ENCODE measurements at places on chromosomes 16 and 17.

- DNase-seq: no peak
Observed at GRCh38 chr16:76195056-76195455, 82.1 kb upstream of the CNTNAP4 start.

GRCh38 chr16:84574191-84574590 lies 43.7 kb downstream of the COTL1 start:
- no peak for DNase-seq

DNA sequence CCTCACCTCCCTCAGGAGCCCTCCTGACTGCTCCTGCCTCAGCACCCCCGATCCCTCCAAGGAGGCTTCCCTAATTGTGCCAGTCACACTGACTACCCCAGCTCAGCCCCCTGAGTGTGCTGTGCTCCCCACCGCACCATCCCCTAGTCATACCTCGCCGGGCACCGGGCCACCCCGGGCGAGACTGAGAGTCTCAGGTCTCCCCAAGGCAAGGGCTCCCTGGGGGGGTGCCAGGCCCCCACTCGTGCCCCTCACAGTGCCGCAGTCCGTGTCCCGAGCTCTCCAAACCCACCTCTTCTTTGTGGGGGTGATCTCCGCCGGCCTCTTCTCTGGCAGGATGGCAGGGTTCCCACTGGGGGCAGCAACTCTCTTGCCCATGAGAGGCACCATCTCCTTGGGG lies 3.2 kb downstream of the TRPV3 start:
- no peak for DNase-seq

DNA sequence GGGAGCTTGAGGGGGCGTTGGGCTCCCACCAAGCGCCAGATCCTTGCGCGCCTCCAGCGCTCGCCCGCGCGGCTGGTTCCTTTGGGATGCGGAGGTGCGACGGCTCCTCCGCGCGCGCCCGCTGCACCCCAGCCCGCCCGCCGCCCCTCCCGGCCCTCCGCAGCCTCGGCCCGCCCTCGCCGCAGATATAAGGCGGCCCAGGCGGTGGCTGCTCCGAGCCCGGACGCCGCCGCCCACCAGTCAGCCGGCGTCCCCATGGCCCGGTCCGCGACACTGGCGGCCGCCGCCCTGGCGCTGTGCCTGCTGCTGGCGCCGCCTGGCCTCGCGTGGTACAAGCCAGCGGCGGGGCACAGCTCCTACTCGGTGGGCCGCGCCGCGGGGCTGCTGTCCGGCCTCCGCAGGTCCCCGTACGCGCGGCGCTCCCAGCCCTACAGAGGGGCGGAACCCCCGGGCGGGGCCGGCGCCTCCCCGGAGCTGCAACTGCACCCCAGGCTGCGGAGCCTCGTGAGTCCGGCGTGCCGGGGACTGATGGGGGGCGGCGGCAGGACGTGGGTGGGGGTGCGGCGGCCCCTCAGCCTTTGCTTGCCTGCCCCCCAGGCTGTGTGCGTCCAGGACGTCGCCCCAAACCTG lies at the start of gene NPB:
Gene NPB (plus strand): TSS at position 216 of the 630 bp plus-strand sequence. CDS start 40 bp downstream, at position 256.
- DNase-seq: no peak

DNA sequence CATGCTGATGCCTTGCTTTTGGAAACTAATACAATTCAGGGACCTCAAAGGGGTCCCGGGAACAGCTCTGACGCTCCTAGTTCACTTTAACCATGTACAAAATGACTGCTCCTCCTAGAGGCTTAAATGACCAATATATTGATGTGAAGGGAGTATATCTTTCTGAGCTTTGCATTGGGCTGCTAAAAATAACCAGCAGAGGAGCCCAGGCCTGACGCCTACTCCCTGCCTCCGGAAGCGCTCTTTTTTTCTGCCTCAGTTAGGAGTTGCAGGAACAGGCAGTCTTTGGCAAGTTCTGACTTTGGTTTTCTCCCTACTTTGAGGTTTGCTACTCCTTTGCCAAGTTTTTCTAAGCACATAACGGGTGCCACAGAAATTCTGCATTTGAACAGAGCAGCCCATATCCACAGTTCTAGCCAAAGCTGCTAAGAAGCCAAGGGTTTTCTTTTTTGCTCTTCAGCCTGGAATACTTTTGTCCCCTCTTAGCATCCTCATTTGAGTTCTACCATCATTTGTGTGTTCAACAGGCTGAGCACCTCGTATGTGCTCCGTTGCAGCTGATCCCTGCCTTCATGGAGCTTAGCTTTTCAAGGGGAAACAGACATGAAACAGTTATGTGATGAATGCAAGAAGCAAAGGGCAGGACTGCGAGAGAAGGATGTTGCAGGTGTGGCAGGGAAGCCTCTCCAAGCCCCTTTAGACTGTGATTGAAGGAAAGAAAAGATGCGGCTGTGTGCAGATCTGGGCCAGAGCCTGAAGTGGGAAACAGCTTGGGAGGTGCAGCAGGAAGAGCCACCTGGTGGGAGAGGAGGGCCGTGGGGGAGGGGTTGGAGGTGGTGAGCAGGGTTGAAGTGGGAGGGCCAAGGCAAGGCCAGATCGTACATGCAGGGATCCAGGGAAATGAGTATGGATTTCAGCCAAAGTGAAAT lies 2.8 kb upstream of the NAGPA start:
- DNase-seq: no peak

DNA sequence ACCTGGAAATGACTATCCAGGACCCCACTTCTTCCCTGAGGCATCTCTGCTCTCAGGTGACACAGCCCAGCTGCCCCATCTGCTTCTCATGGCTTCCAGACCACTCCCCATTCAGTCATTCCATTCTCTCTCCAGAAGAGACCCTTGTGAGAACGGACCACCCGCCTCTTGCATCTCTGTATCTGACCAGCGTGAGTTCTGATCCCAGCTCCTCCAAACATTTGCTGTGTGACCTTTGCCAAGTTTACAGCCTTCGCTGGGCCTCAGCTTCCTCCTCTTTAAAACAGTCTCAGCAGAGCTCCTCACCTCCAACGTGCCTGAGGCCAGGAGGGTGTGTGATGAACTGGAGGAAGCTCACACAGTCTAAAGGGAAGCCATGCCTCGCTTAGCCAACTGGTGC lies 39.6 kb downstream of the C16orf82 start:
- no peak for DNase-seq

GRCh38 chr16:66175636-66176035 lies 190.9 kb upstream of the CDH5 start:
- no peak for DNase-seq

DNA sequence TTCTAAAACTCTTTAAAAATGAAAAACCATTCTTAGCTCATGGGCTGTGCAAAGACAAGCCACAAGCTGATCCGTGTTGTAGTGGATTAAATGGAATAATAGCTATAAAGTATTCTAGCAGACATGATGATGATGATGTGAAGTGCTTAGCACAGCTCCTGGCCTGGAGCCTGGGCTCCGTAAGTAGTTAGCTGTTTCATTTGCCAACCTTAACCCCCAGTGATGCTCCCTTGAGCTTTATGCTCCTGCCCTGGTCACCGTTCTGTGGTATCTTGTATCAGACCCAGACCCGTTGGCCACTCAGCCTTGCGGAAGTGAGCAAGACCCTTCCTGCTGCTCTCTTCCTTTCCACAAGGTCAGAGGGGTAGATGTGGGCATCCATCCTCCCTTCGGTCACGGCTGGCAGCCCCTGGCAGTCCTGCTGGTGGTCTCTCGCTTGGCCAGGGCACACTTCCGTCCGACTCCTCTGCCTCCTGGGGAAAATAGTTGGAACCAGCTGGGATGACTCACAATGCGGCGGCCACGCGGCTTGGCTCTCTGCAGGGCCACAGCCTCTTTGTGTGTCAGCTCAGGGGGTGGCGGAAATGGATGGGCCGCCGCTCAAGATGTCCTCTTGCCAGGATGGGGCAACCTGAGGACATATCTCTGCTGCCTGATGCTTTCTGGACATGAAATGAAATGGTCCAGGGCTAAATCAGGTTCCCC lies 79.1 kb downstream of the GPR139 start:
- no peak for DNase-seq

- no peak for DNase-seq
Observed at GRCh38 chr17:1473170-1473569, 17.1 kb upstream of the CRK start.

DNA sequence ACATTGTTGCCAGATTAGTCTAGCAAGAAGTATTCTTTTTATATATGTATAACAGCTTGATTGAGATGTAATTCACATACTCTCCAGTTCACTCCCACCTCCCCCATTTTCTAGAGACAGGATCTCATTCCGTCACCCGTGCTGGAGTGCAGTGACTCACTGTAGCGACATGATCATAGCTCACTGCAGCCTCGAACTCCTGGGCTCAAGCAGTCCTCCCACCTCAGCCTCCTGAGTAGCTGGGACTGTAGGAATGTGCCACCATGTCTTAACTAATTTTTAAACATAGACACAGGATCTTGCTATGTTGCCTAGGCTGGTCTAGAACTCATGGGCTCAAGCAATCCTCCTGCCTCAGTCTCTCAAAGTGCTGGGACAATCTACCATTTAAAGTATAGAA lies 3.3 kb upstream of the RSAD1 start:
- DNase-seq: no peak

DNA sequence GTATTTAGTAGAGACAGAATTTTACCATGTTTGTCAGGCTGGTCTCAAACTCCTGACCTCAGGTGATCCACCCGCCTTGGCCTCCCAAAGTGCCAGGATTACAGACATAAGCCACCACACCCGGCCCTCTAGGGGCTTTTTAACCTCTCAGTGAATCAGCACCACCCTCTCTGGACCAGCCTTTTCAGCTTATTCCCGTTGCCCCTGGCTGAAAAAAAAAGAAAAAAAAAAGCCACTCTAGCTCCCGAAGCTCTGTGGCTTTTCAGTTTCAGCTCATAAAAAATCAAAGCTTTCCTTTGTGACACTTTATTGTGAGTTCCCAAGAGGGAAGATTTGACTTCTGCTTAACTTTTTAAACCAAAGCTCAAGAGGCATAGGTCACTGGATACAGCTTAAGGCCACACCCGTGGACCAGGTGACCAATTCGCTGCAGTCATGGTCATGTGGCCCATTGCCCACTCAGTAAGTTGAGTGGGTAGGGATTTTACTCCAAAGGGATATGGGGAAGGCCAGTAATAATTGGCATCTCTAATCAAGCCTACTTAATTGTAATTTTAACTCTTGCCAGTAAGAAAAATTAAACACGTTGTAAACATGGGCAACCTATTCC lies 46.6 kb upstream of the MED13 start:
- no peak for DNase-seq

GRCh38 chr17:13806092-13806491 lies 204.4 kb upstream of the HS3ST3A1 start:
- DNase-seq: no peak

DNA sequence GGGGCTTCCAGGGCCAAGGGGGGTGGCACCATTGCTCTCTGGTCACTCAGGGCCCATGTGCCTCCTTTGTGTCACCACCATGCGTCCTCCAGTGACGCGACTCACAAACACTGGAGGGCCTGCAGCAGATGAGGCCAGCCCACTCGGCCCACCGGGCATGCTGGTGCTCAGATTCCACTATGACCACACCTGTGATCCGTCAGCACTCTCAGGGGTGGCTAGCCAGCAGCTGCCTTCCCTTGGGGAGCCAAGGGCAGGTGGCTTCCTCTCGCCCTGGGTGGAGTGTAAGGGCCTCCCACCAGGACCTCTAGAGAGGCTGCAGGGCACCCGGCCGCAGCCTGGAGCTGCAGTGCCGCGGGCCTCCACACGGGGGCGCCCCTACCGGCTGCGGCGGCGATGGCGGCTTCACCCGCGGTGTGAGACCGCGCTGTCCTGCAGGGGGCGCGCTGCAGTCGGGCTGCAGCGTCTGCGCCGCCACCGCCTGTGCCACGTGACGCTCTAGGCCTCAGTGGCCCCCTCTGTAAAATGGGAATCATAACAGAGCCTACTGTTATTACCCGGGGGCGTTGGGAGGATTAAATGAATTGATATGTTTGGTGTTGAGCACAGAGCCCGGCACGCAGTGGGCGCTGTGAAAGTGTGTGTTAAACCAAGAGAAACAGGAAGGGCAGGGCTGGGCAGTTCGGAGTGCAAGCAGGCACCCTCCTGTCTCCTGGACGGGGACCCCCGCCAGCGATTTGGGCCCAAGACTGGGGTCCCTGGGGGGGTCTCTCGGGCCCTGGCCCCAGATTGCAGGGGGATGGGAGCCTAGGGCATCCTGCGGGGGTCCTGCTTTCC lies 192.4 kb upstream of the GSE1 start:
- DNase-seq: peak; percentile 42

DNA sequence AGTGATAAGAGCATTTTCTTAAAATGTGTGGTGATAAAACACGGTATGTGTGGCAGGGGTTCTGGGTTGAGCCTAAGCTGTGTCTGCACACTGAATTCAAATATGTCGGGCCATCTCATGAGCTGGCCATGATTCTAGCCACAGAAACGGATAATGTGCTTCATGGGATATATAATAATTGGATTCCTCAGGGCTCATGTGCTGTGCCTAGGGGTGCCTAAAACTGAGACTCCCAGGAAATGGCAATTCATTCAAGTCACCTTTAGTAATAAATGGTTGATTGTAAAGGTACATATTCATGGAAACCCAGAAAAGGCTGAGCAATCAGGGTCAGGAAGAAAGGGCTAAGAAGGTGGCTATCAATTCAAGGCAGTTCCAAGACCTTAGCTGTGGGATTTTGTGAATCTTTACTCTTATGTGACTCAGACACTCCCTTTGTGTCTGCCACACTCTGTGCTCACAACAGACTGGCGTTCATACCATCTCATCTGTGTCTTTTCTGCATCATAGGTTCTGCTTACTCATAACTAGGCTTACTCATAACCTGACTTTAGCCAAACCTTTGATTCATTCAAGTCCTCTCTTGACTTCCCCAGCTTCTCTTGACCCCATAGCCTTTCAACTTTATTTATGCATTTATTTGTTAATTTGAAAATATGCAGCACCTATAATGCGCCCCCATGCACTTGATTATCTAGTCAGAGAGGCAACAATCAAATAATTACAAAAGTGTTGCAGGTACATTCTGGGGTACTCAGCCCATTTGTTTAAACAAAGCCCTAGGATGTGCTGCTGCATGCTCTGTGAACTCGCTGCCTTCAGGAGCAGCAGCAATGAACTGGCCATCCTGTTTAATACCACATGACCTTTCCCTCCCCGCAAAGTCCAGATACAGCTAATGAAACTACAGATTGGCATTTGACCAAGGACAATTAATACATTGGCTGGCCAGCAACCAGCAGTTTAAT lies 28.4 kb upstream of the MED13 start:
- peak; percentile 38 for DNase-seq

DNA sequence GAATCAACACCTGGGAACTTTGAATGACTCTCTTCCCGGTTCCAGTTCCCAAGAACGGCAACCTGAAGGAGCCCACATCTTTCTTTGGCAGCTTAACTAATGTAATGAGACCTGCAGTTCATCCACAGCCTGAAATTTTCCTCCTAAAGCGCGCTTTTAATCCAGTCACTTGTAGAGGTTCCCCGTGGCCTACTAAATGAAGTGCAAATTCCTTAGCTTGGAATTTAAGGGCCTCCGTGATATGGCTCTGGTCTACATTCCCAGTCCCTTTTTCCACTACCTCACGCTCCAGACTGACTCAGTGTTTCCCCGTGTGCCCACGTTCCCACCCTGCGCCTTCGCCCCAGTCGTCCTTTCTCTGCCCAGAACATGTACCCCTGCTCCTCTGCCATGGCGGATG lies 27.2 kb downstream of the FZD2 start:
- no peak for DNase-seq
